Mammary epithelial cell (primary cell): ENCODE measurements at places on chromosomes 1 and 21. TPM values are rescaled to one million over a fixed set of nuclear protein-coding genes. Genes with fewer than 3 reads are reported as not detected.

The OR2M3 gene
- not detected for polyA plus RNA-seq

DNA sequence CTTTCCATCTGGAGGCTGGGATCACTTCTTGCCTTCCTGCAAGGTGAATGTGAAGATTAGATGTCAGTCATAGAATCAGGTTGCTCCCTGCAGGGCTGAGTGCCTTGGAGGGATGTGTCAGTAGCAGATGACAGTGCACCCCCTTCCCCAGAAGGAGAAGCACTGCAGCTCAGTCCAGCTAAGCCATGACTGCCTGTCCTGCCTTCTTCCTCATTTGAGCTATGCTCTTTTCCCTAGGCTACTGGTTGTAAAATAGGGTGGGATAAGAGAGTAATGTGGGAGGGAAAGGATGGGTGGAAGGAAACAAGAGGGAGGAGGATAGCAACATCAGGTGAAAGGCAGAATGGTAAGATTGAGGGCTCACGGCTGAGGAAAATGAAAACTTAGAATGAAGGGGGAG lies 11.1 kb upstream of the FABP3 start:
- no peak for DNase-seq

The TPRG1L gene
- polyA plus RNA-seq, result 57.0 TPM

The PLEKHA6 gene
- 7.4 TPM for polyA plus RNA-seq

GRCh38 chr1:87684194-87684593 lies 355.5 kb downstream of the LMO4 start:
- DNase-seq, result no peak

- DNase-seq, result no peak
These were observed 141.8 kb downstream of the SYT2 start for GRCh38 chr1:202568410-202568809.
